GM23248 (cell line): ENCODE measurements at places on chromosomes 6 and 20. TPM values are rescaled to one million over a fixed set of nuclear protein-coding genes. Genes with fewer than 3 reads are reported as not detected.
A peak's percentile ranks its signal among the peaks of the same experiment; 100 is the strongest.

GRCh38 chr6:153947808-153948447, 91.1 kb upstream of the OPRM1 start:
- no peaks in the 10 kb centered on the region for H3K36me3 ChIP-seq
- no peak overlapping the region for H3K4me3 ChIP-seq
- DNase-seq: peak; percentile 45
- no peaks in the 10 kb centered on the region for H3K27me3 ChIP-seq
- no peak overlapping the region for H3K27ac ChIP-seq

DNA sequence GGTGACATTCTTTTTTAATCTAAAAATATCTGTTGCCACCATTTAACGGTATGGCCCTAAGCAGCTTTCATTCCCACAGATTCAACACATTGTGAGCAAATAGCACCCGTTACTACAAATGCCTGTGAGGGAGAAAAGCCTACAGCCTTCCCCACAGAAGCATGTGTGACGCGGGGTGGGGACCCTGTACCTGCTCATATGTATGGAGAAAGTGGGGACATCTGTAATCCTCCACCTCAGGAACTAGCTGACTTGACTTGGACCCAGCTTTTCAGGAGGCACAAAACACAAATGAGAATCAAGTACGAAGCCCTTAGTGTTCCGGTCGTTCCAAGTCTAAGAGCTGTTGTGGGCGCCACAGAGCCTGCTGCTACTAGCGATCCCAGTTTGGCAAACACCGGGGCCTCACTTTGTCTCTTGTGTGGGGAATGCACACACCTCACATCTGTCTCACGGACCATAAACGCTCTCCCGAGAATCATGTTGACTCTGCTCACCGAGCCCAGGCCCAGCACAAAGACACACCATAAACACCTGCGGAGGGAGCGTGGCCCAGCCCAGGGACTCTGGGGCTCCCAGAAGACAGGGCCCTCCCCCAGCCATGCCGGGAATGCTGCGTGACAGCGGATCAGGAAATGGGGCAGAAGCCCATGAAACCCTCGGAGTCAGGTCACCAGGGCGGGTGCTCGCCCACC, 21.6 kb downstream of the DLL1 start:
- no peaks in the 10 kb centered on the region for H3K4me1 ChIP-seq
- H3K4me3 ChIP-seq: no peak overlapping the region
- DNase-seq: no peak
- H3K36me3 ChIP-seq: no peaks in the 10 kb centered on the region
- peaks cover 8% of the 10 kb centered on the region for H3K27me3 ChIP-seq

DNA sequence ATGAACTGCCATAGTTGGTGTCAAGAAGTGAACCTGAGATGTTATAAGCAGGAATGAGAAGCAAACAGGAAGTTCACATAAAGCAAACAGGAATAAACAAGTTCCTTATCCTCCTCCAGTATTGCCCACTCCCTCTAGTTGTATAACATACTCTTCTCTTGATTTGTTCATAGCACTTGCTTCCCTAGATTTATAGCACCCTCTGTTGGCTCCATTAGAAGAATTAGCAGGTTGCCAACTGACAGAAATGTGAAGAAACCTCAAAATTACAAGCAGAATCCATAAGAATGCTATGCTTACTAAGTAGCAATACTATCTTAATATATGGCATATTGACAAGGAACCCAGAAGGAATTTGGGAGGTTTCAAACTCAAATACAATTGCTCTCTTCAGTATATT, 195.4 kb downstream of the TBX18 start:
- H3K27ac ChIP-seq: no peak overlapping the region
- H3K4me1 ChIP-seq: no peaks in the 10 kb centered on the region
- H3K36me3 ChIP-seq: no peaks in the 10 kb centered on the region
- peak; percentile 53 for DNase-seq
- no peak overlapping the region for H3K4me3 ChIP-seq

Gene GPR63
- 0.11 and 0.13 TPM in 2 replicates for total RNA-seq

Gene OR2W1
- total RNA-seq: not detected in 2 replicates
